ENCODE measurements at places on chromosomes 2 and 18.

GRCh38 chr2:178946494-178946893 is 103.4 kb downstream of the CCDC141 start:
- DNase-seq: no peak

- DNase-seq: no peak
These were observed 296.0 kb upstream of the MC4R start for GRCh38 chr18:60668583-60668982.

- DNase-seq: no peak
These were observed 122.0 kb upstream of the MGAT5 start for GRCh38 chr2:134131681-134132489.

GRCh38 chr2:164146441-164146840 is 410.6 kb upstream of the FIGN start:
- no peak for DNase-seq

- DNase-seq: no peak
These were observed 57.7 kb downstream of the CD28 start for GRCh38 chr2:203763938-203764664.

DNA sequence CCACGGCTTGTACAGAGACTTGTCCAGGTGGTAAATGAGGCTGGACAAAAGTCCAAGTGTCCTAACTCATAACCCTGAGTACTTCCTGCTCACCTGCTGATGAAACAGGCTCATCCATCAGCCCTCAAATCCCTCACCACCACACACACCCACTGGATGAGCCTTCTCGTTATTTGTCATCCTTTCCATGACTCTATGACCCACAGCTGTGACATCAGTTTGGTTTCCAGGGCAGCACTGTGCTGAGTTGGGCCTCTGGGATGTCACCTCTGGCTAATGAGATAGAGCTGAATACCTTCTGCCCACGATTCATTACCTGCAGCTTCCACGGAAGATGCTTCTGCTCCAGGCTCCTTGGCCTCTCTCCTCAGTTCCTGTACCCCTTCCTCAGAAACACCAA is 39.4 kb downstream of the SLC14A2 start:
- no peak for DNase-seq

DNA sequence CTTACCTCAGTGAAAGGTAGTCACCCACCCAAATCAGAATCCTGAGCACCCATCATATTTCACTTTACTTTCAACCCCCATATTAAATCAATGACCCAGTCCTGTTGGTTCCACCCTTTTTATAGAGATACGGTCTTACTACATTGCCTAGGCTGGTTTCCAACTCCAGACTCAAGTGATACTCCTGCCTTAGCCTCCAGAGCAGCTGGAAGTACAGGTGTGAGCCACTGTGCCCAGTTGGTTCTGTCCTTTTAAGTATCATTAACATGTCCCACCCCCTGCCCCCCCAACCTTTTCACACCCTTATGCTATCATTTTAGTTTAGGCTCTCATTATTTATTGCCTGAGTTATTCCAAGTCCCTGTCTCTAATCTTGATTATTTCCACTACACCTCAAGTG is 28.7 kb downstream of the MSH6 start:
- DNase-seq: peak; percentile 41

GRCh38 chr2:197121255-197121654 is 189.3 kb downstream of the ANKRD44 start:
- DNase-seq: no peak

DNA sequence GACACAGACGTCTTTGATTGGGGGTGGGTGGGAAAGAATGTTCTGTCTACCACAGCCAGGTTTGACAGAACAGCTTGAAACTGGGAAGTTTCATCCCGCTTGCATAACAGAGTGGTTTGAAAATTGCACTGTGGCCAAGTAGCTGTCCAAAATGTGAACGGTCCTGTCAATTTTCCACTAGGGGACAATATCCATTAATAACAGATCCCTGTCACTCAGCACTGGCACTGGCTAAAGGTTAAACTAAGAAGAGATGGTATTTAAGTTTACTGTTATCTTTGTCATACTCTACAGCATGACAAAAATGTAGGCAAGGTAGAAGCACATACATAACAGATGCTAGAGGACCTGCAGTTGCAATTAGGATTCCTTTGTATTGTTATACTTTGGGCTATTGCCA is 55.6 kb upstream of the ACMSD start:
- DNase-seq: no peak

DNA sequence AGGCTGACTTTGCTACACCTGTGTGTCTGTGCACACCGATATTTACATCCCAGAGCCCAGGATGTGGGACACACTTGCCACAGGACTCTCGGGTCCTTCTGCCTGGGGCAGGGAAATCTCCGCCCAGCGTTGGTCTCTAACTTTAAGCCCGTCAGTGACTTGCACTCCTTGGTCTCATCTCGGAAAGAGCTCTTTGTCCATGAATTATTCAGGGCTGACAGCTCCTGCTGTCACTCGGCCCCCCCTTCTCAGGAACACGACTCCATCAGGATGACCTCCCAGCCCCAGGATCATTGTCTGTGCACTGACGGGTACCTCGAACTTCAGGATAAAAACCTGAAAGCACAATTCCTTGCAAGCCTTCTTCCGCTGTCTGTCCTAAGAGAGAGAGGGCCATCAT is 26.6 kb downstream of the PLB1 start:
- no peak for DNase-seq

DNA sequence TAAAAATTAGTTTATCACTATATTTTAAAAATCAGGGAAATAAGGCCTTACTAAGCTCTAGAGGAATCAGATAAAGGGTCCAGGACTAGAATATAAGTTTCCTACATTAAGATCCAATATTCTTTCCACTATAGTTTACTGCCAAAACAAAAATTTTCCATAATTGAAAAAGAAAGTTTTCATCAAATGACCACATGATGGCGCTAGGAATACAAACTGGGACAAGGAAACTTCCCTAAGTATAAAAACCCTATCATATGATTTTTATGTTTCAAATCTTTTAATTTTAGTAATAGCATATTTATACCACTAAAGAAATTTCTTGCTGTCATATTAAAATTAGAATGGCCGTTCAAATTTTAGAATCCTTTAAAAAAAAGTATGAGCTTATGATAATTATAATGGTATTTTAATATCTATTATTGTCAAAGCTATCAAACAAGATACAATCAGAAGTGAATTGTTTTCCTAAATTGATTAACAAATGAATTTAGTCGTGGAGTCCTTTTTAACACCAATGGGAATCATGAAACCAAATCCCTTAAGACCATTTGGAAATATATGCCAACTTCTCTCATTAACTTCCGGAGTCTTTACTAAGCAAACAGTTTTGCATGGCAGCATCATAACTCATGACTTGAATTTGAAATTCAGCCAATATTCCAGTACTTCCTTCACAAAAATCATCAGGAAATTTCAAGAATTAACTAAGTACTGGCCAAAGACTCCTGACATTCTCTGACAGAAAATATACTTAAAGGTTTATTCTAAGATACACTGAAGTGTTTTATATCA is 70.3 kb downstream of the SCN1A start:
- DNase-seq: no peak

DNA sequence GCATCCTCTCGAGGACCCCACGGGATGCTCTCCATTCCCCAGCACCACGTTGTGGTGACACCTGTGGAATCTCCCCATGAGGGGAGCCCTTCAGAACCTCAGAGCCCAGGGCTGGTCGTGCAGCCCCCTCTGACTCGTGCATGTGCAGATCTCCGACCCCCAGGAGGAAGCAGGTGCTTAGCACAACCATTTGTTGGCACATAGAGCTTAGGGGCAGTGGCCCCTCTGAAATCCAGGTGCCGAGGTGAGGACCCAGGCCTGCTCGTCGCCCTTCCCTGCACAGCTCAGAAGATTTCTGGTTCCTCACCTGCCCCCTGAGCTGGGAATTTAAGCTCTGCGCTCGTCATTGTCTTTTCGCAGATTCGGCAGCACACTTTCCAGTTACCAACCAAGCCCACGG is 1.3 kb upstream of the OTOS start:
- DNase-seq: no peak

DNA sequence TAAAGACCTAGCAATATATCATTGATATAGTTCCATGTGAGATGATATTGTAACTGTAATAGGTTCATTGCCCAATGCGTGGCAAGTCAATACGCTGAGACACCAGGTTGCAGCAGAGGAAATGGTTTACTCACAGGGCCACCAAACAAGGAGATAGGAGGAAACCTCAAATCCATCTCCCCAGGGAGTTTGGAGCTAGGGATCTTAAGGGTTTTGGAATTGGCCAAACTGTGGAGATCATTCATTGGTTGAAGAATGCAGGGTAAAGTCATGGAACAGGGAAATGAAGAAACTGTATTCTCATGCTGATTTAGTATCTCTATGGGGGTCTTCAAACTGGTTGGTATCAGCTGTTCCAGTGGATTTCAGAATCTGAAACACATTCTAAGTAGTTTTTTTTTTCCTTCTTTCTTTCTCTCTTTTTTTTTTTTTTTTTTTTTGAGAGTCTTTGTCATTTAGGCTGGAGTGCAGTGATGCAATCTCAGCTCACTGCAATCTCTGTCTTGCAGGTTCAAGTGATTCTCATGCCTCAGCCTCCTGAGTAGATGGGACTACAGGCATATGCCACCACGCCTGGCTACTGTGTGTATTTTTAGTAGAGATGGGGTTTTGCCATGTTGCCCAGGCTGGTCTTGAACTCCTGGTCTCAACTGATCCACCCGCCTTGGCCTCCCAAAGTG is 30.7 kb upstream of the PPM1B start:
- no peak for DNase-seq

GRCh38 chr18:40984856-40985255 is 970.2 kb upstream of the PIK3C3 start:
- DNase-seq: no peak

DNA sequence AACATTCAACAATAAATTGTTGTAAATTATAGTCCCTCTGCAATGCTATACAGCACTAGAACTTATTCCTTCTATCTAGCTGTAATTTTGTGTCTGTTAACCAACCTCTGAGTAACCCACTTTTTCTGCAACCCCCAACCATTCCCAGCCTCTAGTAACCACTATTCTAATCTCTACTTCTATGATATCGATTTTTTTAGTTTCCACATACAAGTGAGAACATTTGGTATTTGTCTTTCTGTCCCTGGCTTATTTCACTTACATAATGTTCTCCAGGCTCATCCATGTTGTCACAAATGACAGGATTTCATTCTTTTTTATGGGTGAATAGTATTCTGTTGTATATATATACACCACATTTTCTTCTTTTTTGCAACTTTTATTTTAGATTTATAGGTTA is 147.6 kb downstream of the MAIP1 start:
- no peak for DNase-seq

DNA sequence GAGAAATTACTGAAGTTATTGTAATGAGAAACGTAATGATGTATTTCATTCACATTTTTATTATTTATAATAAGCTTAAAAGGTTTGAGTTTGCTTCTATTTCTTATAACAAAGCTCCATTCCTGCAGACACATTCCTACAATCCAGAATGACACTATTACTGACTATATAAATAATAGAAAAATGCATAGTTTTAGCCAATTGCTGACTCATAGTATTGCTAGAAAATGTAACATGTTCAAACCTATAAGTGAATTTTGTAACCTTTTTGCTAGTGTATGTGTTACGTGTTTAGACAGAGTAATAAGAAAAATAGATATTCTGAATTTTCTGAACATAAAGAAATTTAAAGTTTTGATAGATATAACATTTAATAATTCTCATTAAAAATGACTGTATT is 9.3 kb upstream of the VWC2L start:
- DNase-seq: no peak
